ENCODE measurements at places on chromosomes 6 and 20. TPM values are rescaled to one million over a fixed set of nuclear protein-coding genes. Genes with fewer than 3 reads are reported as not detected.

- no peak for DNase-seq
- no peaks in the 10 kb centered on the region for H3K27me3 ChIP-seq
- H3K27ac ChIP-seq: no peak overlapping the region
Measured at GRCh38 chr6:29232725-29233124, 62.0 kb downstream of the OR2J2 start.

The SLC35B2 gene
- total RNA-seq: 32.3 TPM

- no peaks in the 10 kb centered on the region for H3K27me3 ChIP-seq
- DNase-seq: no peak
- H3K27ac ChIP-seq: no peak overlapping the region
- no peaks in the 10 kb centered on the region for H3K4me1 ChIP-seq
- no peak overlapping the region for H3K4me3 ChIP-seq
- no peaks in the 10 kb centered on the region for H3K36me3 ChIP-seq
Measured at GRCh38 chr6:110778333-110778732, 36.9 kb downstream of the CDK19 start.

The GUCA1A gene
- total RNA-seq: 5.2 TPM

All from H1 (cell line).